AG08395 (cell line): ENCODE measurements at places on chromosomes 13 and 19.

GRCh38 chr19:16702123-16702522, 17.5 kb upstream of the NWD1 start:
- DNase-seq = peak; percentile 15

GRCh38 chr19:3117716-3118115, 18.1 kb upstream of the GNA15 start:
- DNase-seq = no peak

DNA sequence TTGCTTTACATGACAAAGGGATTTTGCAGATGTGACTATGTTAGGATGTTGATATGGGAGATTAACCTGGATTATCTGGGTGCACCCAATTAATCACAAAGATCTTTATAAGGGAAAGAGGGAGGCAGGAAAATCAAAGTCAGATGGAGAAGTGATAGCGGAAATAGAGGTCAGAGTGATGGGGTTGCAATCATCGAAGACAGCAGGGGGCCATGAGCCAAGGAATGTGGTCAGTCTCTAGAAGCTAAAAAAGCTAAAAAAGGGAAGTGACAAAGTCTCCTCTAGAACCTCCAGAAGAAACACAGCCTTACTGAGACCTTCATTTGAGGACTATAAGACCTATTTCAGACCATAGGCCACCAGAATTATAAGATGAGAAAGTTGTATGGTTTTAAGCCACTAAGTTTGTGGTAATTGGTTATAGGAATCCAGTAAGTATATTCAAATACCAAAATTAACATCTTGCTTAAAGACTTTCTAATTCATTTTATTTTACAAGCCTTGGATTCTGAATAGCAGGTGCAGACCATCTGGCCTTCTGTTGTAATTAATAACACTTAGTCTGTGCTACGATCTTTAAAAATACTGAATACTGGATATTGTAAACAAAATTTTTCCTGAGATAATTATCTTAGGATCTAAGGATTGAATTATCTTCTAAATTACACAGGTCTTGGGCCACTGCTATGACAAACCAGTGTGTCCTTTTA, 493.4 kb upstream of the PCDH20 start:
- DNase-seq = no peak

- no peak for DNase-seq
Observed at GRCh38 chr13:76656500-76656899, 229.7 kb downstream of the KCTD12 start.

GRCh38 chr13:24627090-24627714, 53.0 kb upstream of the ATP12A start:
- peak; percentile 45 for DNase-seq

GRCh38 chr13:87052731-87053130, 618.4 kb upstream of the SLITRK5 start:
- DNase-seq = no peak
